H1 (cell line): ENCODE measurements at places on chromosomes 3 and 15.

DNA sequence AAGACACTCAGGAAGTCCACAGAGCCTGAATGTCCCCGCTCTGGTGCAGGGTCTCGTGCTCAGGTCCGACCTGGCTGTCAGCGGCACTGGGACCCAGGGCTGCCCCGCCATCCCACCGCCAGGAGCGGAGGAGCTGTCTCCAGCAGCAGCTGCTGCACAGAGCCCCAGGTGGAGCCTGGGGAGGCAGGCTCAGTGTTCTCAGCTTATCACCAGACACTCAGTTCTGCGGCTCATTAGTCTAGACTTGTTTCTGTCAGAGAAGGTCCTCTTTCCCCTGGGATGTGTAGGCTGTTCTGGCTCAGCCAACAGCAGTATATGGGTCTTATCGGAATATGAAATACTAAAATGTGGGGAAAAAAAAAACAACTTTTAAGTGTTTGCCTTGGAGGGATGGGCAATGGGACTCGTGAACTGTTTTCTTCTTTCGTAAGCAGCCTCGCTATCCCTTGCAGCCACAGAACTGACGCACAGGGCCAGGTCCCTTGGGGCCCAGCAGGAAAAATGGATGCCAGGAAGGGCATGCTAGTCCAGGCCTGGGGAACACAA, 75.9 kb downstream of the KLF13 start:
- no peak for DNase-seq

GRCh38 chr3:63519426-63519825, 133.0 kb upstream of the SNTN start:
- no peak for DNase-seq

- DNase-seq = peak; percentile 85
Measured at GRCh38 chr15:78000091-78000926, 77.2 kb downstream of the TBC1D2B start.

GRCh38 chr3:184315543-184315867, 1.1 kb downstream of the EIF4G1 start:
- DNase-seq = no peak

- no peak for DNase-seq
Measured at GRCh38 chr3:194481525-194482195, 5.1 kb downstream of the ATP13A3 start.

DNA sequence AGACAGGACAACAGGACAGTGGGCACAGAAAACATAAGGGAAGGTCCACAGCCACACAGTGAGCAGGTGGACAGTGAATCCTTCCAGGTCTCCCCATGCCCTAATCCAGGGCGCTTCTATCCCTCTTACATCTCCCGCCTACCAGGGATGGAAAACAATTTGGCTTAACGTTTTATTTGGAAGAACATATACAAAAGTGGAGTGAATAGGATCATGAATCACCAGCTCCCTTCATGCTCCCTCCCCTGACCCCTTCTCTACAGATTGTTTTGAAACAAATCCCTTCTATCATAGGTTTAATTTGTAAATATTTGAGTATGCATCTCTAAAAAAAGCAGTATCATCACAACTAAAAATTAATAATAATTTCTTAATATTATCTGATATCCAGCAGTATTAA, 52.5 kb downstream of the CLDN11 start:
- no peak for DNase-seq

GRCh38 chr3:17798000-17798399, 55.6 kb upstream of the TBC1D5 start:
- DNase-seq = no peak

DNA sequence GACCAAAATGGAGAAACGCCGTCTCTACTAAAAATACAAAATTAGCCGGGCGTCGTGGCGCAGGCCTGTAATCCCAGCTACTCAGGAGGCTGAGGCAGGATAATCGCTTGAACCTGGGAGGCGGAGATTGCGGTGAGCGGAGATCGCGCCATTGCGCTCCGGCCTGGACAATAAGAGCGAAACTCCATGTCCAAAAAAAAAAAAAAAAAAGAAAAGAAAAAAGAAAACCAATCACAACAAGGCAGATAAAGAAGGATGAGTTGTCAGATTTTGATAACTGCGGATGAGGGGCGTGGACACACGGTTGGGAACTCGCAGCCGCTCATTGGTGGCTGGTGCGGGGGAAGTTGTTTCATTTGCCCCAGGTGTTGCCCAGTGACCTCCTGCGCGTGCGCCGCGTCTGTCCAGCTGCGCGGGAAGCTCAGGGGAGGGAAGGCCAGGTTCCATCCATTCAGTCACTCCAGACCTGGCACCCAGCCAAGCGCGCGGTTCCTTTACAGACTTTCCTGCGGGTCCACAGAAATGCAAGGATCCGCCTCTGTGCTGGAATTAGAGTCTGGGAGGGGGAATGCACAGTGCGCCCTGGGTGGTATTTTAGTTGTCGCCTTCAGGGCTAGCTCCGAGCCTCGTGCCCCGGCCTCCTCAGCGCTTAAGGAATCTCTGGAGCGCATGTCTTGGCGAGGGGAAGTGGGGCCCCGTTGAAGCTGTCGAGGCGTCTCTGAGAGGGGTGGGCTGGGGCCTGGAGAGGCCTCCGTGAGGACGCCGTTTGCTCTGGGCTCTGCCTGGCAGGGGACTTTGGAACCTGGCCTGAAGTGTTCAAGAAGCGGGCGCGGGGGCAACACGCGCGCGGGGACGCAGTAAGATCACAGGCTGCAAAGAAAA, 708 bp upstream of the GCHFR start:
- DNase-seq = peak; percentile 68

GRCh38 chr3:64956711-64957325, 269.0 kb upstream of the ADAMTS9 start:
- no peak for DNase-seq

DNA sequence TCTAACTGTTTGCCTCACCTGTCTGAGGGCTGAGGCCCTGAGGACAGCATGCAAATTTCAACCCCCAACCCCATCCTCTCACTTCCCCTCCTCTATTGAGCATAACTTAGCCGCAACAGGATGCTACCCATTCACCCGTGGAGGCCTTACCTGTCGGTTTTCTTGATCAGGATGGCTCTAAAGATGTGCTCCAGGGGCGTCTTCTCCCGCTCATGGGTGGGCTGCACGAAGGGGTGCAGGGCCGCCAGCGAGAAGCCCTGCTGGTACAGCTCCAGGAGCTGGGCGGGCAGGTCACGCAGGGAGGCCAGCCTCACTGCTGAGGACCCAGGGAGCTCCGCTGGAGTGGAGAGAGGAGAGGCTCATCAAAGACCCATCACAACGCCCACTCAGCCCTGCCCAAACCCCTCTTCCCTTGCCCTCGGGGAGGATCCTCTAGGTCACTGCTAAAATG, 79.8 kb downstream of the RFTN1 start:
- DNase-seq = no peak

DNA sequence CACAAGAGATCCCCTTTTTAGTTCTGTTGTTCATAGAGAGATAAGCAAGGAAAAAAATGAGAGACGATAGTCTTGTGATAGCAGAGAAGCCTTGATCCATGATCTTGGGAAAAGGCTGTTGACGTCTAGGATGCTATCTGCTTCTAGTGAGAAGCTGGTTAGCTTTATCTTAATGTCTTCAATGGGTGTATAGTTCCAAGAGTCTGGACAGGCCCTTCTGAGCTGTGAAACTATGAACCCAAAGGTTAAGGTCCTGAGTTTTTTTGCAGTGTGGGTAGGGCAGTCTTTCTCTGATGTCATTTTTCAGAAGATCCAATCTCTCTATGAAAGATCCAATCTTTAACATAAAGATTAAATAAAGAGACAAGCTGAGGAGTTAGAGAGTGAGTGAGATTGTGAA, 10.5 kb upstream of the NOX5 start:
- DNase-seq = no peak

DNA sequence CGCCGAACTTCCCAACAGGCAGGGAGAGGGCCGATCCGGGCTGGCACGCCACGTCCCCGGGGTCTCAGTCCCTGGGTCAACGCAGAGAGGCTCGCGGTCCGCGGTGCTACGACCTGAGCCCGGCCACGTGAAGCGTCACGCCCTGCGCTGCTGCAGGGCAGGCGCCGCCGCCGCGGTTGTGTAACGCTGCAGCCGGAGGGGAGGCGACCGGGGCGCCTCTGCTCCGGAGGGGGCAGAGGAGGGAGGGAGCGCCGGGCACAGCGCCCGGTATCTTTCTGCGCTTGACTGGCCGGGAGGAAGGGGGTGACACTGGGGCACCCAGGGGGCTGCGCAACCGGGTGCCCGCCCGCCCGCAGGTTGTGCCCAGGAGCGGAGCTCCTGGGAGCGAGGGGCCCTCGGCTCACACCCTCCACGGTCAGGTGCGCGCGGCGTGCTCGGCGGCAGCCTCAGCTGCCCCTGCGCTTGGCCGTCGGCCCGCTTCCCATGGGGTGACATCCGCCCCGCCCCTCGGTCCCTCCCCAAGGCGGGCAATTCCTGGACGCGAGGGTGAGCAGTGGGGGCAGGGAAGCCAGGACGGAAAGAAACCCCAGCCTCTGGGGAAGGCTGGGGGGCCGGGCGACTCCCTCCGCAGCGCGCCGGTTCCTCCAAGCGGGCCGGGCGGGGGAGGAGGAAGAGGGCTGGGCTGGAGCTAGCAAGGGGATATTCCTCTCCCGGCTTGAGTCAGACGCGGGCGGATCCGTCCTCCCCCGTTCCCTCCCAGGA, 852 bp upstream of the BHLHE40 start:
- DNase-seq = peak; percentile 70

DNA sequence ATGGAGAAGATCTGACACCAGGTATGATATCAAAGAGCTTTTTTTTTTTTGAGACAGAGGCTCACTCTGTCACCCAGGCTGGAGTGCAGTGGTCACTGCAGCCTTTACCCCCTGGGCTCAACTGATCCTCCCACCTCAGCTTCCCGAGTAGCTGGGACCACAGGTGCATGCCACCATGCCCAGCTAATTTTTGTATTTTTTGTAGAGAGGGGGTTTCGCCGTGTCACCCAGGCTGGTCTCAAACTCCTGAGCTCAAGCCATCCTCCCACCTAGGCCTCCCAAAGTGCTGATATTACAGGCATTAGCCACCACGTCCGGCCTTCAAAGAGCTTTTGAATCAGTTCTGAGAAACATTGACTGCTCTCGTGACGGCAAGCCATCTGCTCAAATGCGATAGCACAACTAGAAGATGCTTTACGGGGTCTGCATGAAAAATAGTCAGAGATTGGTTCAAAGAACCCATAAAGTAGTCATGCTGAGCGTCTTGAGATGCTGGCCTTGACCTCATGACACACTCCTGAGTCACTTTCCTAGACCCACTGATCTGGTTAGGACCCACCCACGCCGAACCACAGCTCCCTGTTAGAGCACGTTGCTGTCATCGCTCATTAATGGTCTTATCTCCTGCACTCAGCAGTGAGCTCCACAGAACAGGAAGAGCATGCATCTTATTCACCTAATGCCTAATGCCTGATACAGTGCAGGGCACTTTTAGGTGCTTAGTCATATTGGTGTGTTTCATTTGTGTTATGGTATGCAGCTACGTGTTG, 57.0 kb upstream of the NR2F2 start:
- DNase-seq = no peak

GRCh38 chr15:35885870-35886269, 339.9 kb upstream of the DPH6 start:
- DNase-seq = no peak
